ENCODE measurements at places on chromosomes 2 and 18. TPM values are rescaled to one million over a fixed set of nuclear protein-coding genes. Genes with fewer than 3 reads are reported as not detected.

The GCC2 gene
- 10.5 TPM for total RNA-seq

The ARID5A gene
- 5.3 TPM for total RNA-seq

The IGFBP5 gene
- 0.22 TPM for total RNA-seq

The SETBP1 gene
- total RNA-seq, result 0.47 TPM

The CPO gene
- total RNA-seq, result not detected

The CD28 gene
- not detected for total RNA-seq

The SLC9A4 gene
- total RNA-seq, result not detected

The POTEF gene
- not detected for total RNA-seq

The DLGAP1 gene
- not detected for total RNA-seq

The COL4A3 gene
- total RNA-seq, result 1.6 TPM

The CHRND gene
- total RNA-seq, result not detected

The DPP4 gene
- total RNA-seq, result 0.56 TPM

The KIAA1328 gene
- total RNA-seq, result 1.4 TPM

The CYP27A1 gene
- total RNA-seq, result 0.14 TPM

The GAL3ST2 gene
- 0.42 TPM for total RNA-seq

The CD8B2 gene
- total RNA-seq, result not detected

Measured in A549 treated with Mapracorat at 1 μM for 4 hours (cell line).